ENCODE measurements at places on chromosomes 4 and X. TPM values are rescaled to one million over a fixed set of nuclear protein-coding genes. Genes with fewer than 3 reads are reported as not detected.

DNA sequence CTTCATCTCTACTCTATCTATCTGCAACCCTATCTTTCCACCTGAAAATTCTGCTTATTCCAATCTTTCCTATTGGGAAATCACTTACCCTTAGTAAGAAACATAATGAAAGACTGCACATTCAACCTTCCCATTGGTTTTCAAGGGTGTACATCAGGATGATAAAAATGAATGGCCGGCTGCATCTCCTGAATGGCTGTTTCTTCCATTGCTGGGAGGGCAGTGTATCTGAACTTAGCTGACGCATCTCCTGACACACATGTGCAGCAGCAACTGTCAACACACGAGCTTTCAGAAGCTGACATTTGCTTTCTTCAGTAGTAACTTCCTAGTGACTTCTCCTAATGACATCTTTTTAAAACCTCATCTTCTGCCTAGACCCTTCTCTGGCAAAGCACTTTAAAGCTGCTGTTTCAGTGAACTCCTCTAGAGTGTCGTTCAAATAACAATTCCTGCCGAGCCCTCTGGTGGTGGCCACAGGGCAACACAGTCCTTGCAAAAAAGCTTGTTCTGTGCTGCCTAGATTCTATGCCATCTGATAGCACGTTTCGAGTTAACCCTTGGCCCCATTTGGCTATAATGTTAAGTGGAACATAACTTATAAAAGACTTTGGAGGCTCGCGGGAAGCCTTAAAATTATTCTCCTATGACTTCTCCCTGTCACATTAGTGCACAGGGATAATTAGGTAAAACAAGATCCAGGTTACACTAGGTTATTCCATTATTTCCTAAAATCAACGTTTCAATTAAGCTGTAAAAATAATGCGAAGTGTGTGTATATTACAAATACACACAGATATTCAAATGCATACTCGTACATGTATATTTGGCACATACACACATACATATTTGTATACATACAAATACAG, 2340.7 kb downstream of the PCDH7 start:
- peak; percentile 28 for DNase-seq

- DNase-seq = peak; percentile 96
These were observed 109.0 kb upstream of the DDIT4L start for GRCh38 chr4:100299046-100299840.

- DNase-seq = no peak
These were observed at the start of gene PLAC8 for GRCh38 chr4:83114576-83114975. PLAC8 (minus strand) TSS chr4:83114729; CDS start chr4:83107921, 6,808 bp downstream.

The NAP1L3 gene
- total RNA-seq = 5.3 TPM

- peak; percentile 94 for DNase-seq
These were observed 116.7 kb downstream of the SPCS3 start for GRCh38 chr4:176436293-176436973.

The STPG2 gene
- total RNA-seq = not detected

GRCh38 chr4:157459785-157460184, 239.3 kb downstream of the GRIA2 start:
- DNase-seq = no peak

- peak; percentile 31 for DNase-seq
These were observed 189.2 kb upstream of the GK2 start for GRCh38 chr4:79597266-79597665.

DNA sequence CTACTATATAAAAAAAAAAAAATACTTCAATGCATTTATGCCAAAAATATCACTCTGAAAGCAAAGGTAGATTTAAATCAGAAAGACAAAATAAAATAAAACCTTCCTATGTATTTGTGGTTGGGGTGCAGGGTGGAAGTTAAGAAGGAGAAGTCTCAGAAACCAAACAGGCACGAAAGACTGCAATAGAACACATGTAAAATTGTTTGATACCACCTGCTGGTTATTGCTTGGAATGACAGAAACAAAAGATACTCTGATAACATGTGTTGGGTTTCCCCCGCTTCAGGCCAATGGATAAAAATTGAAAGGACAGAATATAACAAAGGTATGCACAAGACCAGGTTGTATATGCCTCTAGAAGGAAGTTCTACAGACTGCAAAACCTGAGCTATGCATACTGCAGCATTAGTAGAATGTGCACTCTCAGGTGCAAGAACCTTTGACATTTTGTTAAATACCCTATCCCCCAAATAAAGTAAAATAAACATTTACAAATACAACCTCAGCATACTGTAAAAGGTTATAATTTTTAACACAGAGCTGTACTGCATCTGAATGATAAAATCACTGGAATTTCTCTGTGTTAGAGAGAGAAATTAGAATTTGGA, 118.8 kb downstream of the GABRA2 start:
- DNase-seq = peak; percentile 4

GRCh38 chrX:80667967-80668366, 141.7 kb downstream of the BRWD3 start:
- DNase-seq = no peak

The ARHGEF38 gene
- total RNA-seq = not detected

The ITGB1BP2 gene
- total RNA-seq = 3.0 TPM
